ENCODE measurements at places on chromosomes 3 and 15.
A peak's percentile ranks its signal among the peaks of the same experiment; 100 is the strongest.

DNA sequence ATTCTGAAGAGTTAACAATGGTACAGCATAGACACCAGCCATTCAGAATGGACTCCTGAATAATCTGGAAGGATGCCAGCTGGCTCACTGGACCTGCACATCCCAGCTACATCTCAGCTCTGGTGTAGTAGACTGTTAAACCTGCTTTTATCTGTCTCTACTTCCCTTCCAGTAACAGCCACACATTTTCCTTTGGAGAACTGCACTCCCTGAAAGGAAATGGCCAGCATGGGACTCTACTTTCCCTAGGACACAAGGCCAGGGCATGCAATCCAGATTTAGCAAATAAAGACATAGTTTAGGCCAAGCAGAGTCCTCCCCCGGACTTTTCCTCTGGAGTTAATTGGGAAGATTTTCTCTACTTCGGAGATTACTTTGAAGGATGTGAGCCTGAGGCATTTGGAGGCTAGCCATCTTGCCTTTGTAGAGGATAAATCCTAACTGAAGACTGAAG, 82.7 kb upstream of the TCF12 start:
- DNase-seq = no peak

- no peak for DNase-seq
Observed at GRCh38 chr3:74129056-74129455, 485.4 kb downstream of the CNTN3 start.

DNA sequence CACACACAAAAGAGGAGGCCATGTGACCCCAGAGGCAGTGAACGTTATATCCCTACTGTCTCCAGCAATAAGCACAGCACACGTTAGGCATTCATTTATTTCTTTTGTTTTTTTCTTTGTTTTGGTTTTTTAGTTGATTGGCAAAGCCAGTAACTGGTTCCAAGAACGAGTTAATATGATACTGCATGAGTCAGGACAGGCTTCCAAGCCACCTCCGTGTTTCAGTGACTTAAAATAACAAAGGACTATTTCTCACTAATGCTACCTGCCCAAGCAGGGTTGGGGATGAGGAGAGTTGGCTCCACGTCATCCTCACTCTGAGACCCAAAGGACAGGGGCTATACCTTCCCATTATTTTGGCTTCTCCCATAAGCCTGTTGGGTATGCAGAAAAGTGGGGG, 130.5 kb downstream of the ST8SIA2 start:
- DNase-seq = no peak

DNA sequence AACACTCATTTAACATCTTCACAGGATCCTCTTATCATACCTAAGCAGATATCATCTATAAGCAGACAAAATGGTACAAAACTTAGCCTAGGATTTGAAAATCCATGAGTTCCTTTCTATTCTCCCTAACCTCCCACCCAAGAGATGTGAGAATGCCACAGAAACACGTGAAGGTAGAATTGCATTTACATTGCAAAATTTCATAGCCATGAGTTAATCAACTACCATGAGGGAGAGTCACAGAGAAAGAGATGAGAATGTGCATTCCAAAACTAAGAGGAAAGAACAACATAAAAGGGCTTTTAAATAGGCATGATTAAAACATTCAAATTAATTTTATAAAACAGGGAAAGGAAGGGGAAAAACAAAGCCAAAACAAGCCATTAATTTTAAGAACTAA, 806.2 kb downstream of the NTRK3 start:
- no peak for DNase-seq

- DNase-seq = no peak
Observed at GRCh38 chr15:60793656-60794055, 314.7 kb upstream of the ICE2 start.

- no peak for DNase-seq
Observed at GRCh38 chr3:105345156-105345555, 21.6 kb upstream of the ALCAM start.

DNA sequence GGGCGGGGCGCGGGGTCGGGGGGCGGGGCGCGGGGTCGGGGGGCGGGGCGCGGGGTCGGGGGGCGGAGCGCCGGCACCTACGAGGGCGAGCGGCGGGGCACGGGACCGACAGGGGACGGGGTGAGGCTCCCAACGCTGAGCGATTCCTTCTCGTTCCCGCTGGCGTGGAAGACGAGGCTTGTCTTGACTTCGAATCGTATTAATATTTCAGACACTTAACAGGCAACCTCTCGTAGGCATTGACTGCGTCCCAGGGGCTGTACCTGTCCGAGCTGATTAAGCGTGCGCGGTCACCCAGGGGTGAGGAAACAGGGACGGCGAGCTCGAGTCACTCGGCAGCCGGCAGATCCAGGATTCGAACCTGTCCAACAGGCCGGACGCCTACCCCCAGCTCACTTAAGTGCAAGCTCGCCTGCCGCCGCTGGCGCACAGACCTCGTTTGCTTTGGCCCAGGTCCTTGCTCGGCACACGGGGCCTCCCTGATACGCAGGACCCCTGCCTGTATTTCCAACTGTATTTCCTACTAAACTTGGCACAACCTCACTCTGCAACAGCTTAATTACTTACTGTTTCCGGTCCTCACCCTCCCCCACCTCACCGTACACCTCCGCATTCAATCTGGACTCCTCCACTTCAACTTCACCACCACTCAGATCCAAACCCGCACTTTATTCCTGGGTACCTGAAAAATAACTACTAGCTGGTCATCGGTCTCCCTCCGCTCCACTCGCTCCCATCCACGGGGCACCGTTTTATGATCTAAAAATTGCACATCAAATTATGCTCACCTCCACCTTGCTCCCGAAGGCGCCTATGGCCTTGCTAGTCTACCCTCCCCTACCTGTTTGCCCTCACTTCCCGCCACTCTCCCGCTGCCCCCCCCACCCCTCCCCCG, 722 bp upstream of the ZXDC start:
- no peak for DNase-seq

DNA sequence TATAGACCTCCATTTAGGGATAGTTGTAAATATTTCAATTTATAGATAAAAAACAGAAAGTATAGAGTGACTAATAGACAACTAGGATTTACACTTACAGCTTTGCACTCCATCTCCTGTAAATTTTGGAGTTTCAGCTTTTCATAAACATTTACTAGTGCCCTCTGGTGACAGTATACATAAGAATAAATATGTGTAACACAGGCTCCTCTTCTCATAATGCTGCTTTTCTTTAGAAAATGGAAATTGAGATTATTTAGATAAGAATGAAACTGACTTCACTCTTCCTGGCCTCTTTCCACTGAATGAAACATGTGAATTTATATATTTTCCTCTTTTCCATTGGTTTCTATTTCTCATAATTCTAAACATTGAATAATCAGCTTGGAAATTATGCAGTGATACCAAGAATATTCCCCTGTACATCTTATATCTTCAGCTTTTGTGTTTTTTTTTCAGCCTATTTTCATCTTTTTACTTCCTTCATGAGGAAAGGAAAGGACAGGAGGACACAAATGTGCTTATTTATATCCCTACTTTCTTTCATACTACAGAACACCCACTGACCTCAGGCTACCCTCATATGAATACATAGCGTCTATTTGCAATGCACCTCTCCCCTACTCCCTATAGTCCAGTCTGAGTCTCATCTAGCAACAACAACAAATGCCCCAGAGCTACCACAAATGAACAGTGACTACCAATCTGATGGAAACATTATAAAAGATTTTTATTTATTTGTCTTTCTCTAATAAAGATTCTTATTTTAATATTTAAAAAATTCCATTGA, 103.1 kb upstream of the CCDC39 start:
- no peak for DNase-seq

GRCh38 chr3:52770496-52771333, at the start of gene NEK4:
NEK4 (minus strand) TSS chr3:52770940; CDS start chr3:52770746, 194 bp downstream.
- DNase-seq = peak; percentile 93

- DNase-seq = no peak
Observed at GRCh38 chr3:44012160-44012899, 229.4 kb upstream of the TOPAZ1 start.

DNA sequence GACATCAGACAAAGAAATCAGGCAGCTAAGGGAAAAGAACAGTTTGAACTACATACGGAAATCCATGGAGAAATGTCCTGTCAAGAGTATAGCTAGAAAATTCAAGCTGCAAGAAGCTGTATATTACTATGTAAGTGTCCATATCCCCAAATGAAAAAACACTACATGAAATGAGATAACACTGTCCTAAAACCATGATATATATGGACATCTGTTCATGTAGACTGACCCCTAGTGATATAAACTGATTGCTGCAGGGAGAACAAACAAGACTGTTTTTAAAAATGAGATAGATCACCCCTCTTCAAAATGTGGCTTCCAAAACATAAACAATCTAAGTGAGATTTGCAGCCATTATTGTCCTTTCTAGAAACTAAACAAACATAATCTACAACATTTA, 985.6 kb downstream of the EPHA3 start:
- no peak for DNase-seq

DNA sequence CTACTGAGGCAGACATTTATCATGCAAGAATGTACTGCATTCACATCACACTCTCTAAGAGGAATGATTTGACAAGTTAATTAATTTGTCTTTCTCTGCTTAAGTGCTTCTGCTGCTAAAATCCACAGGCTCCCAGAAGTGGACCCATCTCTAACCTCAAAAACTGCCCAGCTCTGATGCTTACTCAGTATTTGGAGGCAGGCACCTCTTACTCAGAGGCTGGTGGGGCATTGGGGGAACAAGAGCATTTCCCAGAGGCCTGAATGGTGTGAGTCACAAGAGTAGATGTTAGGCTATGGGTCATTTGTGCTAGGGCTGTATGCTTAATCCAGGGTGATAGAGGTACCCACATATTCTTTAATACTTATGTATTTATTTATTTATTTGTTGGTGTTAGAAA, 34.4 kb upstream of the HCN4 start:
- DNase-seq = no peak

GRCh38 chr3:39146083-39146501, 7.3 kb downstream of the CSRNP1 start:
- no peak for DNase-seq

- DNase-seq = no peak
Observed at GRCh38 chr3:58109752-58110151, 101.0 kb downstream of the DNASE1L3 start.

- no peak for DNase-seq
Observed at GRCh38 chr3:53213276-53213675, 42.5 kb downstream of the TKT start.

GRCh38 chr15:73944161-73945129, 18.2 kb downstream of the LOXL1 start:
- no peak for DNase-seq

DNA sequence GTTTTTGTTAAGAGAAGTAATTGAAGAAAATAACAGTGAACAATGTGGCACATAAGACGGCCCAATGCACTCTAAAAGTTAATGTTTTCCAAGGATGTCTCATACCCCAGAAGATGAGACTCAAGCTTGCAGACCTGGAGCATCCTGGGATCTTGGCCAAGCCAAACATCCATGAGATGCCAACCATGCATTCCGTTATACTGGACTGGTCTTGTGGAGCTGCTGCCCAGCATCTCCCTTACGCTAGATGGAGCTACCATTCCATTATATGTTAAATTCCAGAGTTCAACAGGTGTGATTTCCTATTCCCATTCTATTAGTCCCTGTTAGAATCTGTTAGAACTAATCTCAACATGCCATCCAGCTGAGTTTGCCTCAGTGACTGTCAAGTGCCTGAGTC, 181.8 kb downstream of the PDCD6IP start:
- DNase-seq = no peak

DNA sequence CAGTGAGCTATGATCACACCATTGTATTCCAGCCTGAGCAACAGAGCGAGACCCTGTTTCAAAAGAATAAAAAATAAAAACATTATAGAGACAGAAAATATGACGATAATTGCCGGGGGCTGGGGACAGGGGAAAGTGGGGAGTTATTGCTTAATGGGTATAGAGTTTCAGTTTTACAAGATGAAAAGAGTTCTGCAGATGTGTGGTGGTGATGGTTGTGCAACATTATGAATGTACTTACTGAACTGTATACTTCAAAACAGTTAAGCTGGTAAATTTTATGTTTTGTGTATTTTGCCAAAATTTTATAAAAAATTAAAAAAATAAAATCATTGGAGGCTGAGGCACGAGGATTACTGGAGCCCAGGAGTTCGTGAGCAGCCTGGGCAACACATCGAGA, 24.8 kb upstream of the ZNF774 start:
- DNase-seq = no peak

- no peak for DNase-seq
Observed at GRCh38 chr3:128707928-128708494, 18.0 kb upstream of the RAB7A start.

DNA sequence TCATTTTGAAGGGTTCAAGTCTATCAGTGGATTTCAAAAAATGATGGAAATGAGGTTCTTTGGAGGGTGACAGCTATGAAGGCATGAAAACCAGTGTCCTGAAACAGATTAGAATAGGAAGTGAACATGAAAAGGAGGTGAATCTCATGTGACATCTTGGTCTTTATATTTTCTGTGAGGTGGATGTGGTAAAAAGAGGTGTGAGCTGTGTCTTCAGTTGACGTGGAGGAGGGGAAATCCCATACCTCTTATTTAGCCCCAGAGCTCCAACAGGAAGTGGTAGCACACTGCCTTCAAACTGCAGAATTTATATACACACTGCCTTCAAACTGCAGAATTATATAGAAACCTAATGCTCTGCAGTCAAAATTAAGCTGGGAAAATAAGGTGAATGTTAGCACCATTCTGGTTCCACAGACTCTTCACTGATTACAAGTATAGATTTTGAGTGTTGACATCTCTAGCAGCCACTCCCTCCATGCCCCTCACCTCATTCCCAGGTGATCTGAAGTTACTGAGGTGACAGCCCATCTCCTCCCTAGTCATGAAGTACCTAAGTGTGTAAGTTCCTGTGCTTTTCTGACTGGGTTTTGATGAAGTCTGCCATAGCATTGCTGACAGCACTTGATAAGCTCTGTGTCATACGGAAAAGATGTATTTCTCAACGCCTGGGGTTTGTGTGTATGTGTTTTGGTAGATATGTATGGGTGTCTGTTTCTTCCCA, 2.7 kb downstream of the RAB8B start:
- peak; percentile 85 for DNase-seq

GRCh38 chr3:6321999-6322398, 538.9 kb upstream of the GRM7 start:
- DNase-seq = no peak

DNA sequence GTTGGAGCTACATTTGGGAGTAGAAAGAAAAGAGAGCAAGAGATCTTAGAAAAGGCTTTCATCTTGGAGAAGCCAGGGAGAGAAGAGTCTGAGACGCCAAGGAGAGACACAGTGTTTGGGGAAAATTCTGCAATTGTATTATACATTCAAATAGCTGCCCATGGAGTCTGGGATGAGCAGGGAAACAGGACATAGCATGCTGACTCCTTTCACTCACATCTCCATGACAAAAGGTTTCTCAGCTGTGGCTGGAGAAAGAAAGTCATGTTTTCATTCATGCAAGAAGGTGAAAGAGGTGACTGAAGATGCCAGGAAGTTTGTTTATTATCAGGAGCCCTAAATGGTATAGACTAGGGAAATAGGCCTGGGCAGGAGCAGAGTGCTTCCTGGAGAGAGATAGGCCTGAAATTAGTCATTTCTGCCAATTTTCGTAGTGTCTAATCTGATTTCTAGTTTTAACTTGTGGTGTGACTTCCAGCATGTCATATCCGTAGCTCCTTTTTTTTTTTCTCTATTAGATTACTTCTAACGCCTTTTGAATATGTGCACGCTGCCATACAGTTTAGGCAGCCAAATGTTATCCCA, 34.1 kb downstream of the ACP3 start:
- no peak for DNase-seq

GRCh38 chr3:38473229-38473628, 19.5 kb downstream of the ACVR2B start:
- DNase-seq = no peak

Measured in CD4-positive, alpha-beta T cell treated with Interleukin-2 at 100 ng/mL for 4 hours (primary cell).